ENCODE measurements at places on chromosomes 11 and 22. TPM values are rescaled to one million over a fixed set of nuclear protein-coding genes. Genes with fewer than 3 reads are reported as not detected.

- no peak for DNase-seq
Observed at GRCh38 chr11:1225386-1226225, 2.7 kb downstream of the MUC5B start.

DNA sequence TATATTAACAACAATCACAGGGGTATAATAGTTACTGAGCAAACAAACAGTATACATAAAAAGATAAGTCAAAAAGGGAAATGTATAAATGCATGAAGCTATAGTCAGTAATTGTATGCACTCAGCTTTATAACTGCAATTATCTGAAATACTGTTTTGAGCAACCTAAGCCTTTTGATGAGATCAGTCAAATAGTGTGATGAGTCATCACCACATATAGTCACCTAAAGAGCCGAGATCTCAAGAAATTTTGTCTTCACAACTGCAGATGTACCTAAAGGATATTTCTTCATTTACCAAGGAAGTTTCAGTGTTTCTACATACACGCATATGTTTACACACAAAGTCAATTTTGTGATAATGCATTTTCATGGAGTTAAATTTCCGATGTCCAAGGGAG is 5.4 kb upstream of the OR51A2 start:
- no peak for DNase-seq

DNA sequence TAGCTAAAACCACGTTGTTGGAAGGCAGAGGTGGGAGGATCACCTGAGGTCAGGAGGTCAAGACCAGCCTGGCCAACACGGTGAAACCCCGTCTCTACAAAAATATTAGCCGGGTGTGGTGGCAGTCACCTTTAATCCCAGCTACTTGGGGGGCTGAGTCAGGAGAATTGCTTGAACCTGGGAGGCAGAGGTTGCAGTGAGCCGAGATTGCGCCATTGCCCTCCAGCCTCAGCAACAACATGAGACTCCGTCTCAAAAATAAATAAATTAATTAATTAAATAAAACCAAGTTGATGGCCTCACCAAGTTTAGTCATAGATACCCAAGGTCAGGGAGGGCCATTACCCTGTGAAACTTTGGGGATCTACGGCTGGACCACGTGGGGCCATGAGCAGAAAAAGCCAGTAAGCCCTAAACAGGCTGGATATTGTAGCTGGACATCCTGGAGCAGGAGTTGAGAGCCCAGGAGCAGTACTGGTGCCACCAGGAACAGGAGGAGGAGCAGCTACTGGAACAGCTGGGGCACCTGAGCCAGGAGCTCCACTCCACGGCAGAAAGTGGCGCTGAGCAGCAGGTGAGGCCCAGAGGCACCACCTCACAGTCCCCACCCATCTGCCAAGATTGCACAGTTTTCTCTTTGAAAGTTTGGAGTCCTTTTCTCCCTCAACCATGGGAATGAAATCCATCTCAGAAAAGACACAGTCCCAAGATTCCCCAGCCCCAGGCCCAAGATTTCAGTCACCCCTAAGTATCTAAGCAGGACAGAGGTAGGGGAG is 50.5 kb downstream of the BTG4 start:
- DNase-seq: no peak

- DNase-seq: no peak
Observed at GRCh38 chr11:64667154-64667745, 55.7 kb downstream of the NRXN2 start.

- DNase-seq: no peak
Observed at GRCh38 chr22:48268293-48268692, 1505.8 kb downstream of the TBC1D22A start.

RBFOX2 gene
- 83.1 TPM for total RNA-seq

TMEM258 gene
- 61.1 TPM for total RNA-seq

PACSIN3 gene
- 32.5 TPM for total RNA-seq
